ENCODE measurements at places on chromosomes 1 and 21.

GRCh38 chr1:38082769-38083263 lies 36.2 kb upstream of the POU3F1 start:
- no peak for ATAC-seq

DNA sequence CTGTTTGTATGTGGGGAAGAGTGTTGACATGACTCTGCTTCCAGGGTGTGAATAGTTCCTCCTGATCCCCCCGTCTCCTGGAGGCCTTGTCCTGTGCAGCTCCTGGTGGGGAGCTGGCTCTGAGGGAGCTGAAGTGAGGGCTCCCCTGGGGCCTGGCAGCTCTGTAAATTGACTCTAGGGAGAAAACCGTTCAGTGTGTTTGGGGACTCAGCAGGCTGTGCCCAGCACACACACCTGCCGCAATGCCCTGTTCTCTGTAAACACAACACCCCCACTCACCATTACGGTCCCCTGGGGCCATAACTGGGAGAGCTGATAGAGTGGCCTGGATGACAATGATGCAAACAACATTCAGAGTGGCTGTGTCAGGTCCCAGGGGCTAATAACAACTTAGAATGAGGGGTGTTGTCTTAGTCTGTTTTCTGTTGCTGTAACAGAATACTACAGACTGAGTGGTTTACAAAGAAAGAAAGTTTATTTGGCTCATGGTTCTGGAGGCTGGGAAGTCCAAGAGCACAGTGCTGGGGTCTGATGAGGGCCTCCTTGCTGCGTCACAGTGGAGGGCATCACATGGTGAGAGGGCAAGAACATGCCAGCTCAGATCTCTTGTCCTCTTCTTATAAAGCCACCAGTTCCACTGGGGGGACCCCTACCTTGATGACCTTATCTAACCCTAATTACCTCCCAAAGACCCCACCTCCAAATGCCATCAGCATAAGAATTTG lies 15.3 kb downstream of the ADORA1 start:
- ATAC-seq: no peak

DNA sequence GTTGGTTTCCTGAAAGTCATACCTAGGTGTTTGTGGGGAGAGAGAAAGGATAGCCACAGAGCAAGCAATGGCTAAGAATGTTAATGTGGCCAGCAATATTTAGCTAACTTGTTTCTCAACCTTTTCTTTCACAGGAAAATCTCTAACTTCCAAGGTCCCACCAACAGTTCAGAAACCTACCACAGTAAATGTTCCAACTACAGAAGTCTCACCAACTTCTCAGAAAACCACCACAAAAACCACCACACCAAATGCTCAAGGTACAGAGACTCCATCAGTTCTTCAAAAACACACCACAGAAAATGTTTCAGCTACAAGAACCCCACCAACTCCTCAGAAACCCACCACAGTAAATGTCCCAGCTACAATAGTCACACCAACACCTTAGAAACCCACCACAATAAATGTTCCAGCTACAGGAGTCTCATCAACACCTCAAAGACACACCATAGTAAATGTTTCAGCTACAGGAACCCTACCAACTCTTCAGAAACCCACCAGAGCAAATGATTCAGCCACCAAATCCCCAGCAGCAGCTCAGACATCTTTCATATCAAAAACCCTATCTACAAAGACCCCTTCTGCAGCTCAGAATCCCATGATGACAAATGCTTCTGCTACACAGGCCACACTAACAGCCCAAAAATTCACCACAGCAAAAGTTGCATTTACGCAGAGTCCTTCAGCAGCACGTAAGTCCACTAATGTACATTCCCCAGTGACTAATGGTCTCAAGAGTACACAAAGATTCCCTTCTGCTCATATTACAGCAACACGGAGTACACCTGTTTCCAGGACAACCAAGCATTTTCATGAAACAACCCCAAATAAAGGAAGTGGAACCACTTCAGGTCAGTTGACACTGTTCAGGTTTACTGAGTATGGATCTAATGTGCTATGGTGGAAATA lies 15.3 kb downstream of the CD55 start:
- no peak for ATAC-seq

- ATAC-seq: peak; percentile 95
These were observed 28.4 kb downstream of the JUN start for GRCh38 chr1:58755468-58755872.

GRCh38 chr1:6646499-6647148 lies 22.0 kb downstream of the THAP3 start:
- ATAC-seq: peak; percentile 73

GRCh38 chr1:192045131-192045530 lies 113.1 kb upstream of the RGS18 start:
- no peak for ATAC-seq

- peak; percentile 94 for ATAC-seq
These were observed 14.3 kb upstream of the MUL1 start for GRCh38 chr1:20521960-20522861.

- no peak for ATAC-seq
These were observed 46.1 kb upstream of the SYT2 start for GRCh38 chr1:202756391-202756790.

GRCh38 chr1:159941141-159941540 lies 4.3 kb downstream of the IGSF9 start:
- ATAC-seq: no peak

DNA sequence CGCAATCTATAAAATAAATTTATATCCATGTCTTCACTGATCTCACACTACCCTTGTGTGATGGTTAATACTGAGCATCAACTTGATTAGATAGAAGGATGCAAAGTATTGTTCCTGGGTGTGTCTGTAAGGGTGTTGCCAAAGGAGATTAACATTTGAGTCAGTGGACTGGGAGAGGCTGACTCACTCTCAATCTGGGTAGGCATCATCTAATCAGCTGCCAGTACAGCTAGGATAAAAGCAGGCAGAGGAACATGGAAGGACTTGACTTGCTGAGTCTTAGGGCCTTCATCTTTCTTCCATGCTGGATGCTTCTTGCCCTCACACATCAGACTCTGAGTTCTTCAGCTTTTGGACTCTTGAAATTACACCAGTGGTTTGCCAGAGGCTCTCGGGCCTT lies 615.4 kb downstream of the AGBL4 start:
- ATAC-seq: no peak

DNA sequence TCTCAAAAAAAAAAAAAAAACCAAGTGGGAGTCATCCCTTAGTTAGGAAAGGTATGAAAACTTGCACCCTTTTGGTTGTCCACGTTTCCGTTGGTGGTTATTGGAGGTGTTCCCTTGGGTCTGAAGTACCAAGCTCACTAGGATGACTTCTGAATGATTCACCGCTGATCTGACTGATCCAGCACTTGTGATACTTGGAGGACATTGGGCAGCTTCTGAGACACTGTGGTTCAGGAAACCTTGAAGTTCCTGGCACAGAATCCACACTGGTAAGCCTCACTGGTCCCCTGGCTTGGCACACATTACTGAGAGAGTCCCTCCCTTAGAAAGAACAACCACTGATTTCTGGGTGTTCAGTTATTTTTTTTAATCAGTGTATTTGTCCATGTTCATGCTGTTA lies 91.9 kb downstream of the RYR2 start:
- ATAC-seq: no peak

DNA sequence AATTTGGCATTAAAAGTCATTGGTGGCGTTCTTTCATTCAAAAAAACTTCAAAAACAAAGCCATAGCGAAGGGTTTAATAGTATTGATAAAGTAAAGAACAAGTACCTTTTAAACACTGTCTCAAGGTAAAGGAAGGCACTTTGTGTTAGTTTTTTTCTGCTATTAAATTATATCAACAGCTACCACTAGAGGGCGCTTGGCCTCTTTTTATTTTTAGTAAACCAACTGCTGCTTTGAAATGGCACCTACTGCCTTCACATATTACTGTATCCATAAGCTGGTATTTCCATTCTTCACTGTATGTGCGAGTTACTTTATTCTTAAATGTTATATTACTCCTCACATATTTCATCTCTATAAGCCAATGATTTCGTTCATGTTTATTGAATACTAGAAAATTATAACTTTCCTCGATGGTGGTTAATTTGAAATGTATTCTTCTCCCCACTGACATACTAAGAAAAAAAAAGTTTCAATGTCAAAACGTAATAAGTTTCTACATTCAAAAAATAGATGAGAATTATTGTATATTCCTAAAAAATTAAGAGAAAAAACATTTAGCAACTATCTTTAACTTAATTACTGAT lies 125.7 kb upstream of the CXADR start:
- peak; percentile 81 for ATAC-seq

DNA sequence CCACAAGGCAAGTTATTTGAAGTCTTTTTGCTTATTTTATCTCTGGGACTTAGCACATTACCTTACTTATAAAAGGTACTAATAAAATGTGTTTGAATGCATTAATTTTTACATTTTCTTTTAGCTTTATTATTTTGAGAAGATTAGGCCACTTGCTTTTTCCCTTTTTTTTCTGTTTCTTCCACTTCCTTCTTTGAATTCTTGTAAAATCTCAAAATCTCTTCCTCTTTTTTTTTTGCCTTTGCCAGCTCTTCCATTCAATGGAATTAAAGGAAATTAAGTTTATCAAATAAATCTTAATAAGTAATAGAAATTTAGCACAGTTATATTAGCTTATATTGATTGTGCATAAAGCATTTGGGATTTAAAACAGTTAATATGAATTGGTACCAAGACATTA lies 260.9 kb downstream of the SRGAP2C start:
- no peak for ATAC-seq

GRCh38 chr1:237788069-237788468 lies 102.7 kb downstream of the ZP4 start:
- ATAC-seq: no peak

DNA sequence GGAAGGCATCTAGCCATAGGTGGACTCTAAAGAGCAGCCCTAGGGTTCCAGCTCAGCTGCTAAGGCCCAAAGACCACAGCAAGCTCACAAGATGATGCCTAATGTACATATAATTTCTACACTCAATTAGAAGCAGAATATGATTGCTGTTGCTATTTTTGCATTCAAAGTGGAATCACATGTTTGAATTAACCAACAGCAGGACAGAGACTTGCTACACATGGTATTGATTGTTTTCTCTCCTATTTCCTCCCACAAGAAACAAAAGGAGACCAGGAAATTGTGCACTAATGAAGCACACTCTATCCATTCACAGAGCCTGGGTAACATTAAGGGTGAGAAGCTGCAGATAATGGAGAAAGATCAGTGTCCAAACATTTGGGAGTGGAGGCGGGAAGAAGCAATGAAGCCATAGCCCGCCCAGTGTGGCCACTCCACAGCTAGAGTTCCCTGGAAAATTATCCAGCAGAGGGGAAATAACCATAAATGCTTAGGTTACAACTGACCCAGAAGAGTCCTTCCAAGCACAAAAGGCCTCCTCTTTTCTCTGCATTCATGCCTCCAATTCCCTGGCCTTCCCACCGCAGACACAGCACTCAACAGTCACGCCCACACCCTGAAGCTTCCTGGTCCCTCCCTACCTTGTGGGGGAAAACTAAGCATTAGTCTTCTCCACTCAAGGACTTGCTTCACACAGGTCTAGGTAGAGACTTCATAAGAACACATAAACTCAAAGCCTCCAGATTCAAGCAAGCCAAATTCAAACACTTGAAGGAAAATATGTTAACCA lies 7.5 kb downstream of the CNN3 start:
- peak; percentile 41 for ATAC-seq

DNA sequence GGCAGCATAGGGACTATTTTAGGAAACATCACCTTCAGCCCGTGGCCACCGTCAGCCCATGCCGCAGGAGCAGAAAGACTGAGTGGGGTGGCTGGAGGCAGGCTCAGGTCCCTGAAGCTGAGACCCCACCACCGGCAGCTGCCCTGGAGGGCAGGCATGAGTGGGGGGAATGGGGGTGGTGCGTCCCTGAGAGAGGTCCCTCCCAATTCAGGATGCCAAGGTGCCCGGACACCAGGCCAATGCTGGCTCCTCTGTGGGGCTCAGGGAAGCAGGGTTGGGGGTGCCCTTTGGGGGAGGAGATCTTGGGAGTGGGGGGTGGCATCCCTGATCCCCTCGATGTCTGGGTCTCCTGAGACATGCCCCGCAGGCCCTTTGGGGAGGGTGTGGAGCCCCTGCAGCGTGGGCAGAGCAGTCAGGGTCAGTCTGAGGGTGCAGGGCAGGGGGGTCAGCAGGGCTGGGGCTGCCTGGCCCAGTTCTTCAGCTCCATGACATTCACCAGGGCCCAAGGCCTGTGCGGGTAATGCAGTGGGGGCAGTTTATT lies 998 bp upstream of the TTC34 start:
- no peak for ATAC-seq

- no peak for ATAC-seq
These were observed 42.6 kb upstream of the LBR start for GRCh38 chr1:225470211-225471108.

GRCh38 chr1:47196622-47197021 lies 6.8 kb upstream of the PDZK1IP1 start:
- ATAC-seq: no peak

DNA sequence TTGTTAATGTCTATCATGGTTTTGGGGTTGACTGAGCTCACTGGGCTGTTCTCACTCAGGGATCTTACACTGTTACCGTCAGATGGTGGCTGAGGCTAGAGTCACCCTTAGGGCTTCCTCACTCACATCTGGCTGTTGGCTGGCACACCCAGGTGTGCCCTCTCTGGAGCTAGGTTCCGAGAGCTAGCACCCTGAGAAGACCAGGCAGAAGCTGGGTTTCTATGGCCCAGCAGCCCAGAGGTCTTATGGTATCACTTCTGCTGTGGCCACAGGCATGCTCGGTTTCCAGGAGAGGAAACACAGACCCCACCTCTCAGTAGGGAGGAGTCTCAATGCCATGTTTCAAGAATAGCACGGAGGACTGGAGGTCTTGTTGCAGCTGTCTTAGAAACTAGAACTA lies 20.7 kb upstream of the KIF1B start:
- no peak for ATAC-seq

DNA sequence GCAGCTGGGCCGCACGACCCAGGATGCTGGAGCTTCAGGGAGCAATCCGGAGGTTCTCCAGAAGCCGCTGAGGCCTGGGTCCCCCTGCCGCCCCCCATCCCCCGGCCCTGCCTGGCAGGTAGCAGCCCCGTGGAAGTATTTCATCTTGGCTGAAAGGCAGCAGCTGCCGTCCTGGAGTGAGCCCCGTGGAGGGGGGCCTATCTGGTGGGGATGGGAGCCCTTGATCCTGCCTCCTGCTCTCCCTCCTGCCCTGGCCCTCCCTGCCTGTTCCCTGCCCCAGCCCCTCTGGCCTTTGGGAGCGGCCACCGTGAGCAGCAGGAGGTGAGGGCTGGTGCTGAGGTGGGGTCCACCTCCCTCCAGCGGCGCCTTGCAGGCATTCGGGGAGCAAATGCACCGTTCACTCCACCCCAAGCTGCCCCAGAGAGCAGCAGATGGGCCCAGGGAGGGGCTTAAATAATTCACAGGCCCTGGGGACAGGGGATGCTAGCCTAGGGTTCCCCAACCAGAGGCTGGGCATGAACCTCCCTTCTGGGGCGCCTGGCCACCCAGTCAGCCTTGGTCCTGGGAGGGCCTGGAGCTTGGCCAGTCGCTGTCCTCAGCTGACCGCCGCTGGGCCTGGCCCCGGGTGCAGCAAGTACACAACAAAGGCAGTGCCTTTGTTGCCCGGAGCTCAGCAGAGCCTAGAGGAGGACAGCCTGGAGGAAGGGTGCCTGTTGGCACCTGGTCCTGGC lies 23.7 kb upstream of the PLCH2 start:
- peak; percentile 13 for ATAC-seq

- ATAC-seq: no peak
These were observed at the start of gene HES5 for GRCh38 chr1:2529784-2530512. HES5 (minus strand) TSS chr1:2530263; CDS start chr1:2530164, 99 bp downstream.

GRCh38 chr1:44453798-44454349 lies 48.8 kb downstream of the RNF220 start:
- no peak for ATAC-seq

- no peak for ATAC-seq
These were observed 80.1 kb downstream of the UBIAD1 start for GRCh38 chr1:11352816-11353799.

GRCh38 chr21:45248893-45249381 lies 38.8 kb downstream of the POFUT2 start:
- peak; percentile 85 for ATAC-seq
